ENCODE measurements at places on chromosomes 3 and 15.

DNA sequence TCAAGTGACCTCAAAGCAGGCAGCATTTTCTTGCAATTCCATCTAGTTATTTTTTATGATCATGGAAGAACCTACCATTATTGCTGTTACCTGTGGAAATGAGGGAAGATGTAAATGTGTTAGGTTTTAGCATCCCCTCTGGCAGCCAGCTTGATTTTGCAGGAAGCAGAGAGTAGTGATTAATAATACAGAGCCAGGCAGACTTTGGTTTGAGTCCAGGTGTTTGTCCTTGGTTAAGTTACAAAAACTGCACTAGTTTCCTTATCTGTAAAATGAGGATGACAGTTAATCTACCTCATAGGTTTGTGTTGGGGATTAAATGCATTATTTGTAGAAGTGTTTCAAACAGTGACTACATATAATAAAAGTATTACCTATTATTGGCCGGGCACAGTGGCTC, 6.7 kb upstream of the ZNF621 start:
- no peak for DNase-seq

- DNase-seq: no peak
Observed at GRCh38 chr3:21477541-21478288, 273.3 kb downstream of the ZNF385D start.

DNA sequence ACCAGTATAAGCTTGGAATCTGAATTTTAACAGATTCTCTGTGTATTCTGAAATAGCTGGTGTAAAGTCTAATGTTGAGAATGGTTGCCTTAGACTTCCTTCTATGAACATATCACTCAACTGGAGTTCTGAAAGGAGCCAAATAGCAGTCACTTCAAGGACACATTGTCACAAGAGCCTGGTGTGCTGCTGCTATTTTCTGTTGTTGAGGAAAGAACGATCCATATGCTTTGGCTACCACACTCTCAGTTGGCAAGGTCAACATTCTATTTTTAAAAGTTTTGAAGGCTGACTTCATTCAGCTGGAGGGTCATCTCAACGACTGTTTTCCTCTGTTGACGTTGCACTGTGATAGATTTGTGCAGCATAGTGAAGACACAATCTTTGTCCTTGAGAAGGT, 248.7 kb downstream of the TUSC7 start:
- no peak for DNase-seq

DNA sequence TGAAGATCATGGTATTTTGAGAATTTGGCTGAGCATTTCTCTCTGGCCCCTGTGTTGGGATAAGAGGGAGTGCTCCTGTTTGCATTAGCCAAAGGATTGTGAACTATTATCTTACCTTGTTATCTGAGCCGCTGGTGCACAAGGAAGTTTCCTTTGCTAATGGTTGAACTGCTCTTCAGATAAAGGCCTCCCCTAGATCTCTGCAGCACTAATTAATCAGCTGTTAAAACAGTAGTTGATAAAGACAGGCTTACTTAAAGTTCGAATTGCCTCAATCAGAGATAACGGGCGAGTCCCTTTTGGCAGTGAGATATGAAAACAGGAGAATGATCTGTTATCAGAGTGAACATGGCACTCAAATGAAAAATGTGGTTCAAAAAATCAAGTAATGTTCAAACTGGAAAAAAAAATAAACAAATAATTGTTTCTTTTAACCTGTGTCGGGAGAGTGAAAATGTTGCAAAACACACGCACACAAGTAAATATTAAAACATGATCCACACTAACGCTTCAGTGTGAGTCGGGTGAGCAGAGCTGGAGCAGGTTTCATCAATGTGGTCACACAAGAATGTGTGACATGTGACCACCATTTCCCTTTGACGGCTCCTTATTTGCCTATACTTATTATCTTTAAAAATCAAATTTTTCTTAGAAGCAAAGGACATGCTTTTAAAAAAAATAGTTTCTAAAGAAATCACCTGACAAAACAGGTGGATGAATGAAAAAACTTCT, 469.1 kb downstream of the SOX2 start:
- no peak for DNase-seq

DNA sequence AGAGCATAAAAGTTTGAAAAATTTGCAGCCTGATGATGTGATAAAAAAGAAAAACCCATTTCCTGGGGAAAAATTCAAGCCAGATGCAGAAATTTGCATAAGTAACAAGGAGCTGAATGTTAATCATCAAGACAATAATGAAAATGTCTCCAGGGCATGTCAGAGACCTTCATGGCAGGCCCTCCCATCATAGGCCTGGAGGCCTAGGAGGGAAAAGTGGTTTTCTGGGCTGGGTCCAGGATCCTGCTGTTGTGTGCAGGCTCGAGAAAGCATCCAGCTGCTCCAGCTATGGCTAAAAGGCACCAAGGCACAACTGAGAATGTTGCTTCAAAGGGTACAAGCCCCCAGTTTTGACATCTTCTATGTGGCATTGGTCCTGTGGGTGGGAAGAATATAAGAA, 1014.0 kb downstream of the SI start:
- no peak for DNase-seq

GRCh38 chr15:28273468-28273867, 48.5 kb downstream of the HERC2 start:
- no peak for DNase-seq

DNA sequence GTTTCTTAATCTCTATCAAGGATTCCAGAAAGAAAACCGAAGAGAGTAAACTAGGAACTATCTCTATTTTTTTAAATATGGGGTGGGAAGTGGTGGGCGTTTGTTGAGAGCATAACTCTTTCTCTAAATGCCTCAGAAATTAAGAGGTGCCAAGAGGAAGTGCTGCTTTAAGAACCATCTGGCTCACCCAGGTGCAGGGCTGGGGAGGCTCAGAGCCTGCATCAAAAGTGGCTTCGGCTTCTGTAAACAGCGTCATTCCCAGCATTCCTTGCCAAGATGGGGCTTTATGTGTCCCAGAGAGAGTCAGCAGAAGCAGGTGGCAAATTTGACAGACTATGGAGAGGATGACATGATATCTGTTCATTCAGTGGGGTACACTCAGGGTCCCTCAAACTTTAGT, 123.3 kb upstream of the BFSP2 start:
- DNase-seq: no peak

DNA sequence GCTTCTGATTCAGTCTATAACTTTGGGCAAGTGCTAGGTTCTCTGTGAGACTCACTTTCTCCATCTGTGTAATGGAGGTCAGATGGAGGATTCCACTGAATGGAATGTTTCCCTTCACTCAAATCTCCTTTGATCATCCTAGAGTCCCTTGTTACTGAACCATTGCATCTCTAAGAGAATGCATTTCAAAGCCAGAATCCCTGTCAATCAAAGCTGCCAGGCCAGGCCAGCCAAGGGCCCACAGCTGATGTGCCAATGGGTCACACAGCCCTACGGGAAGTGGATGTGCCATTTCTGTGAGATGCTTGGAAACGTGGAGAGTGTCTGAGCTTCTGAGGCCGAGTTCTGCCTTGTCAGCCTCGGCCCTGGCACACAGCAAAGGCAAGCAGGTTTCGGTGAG, 32.4 kb downstream of the SCN5A start:
- DNase-seq: no peak

DNA sequence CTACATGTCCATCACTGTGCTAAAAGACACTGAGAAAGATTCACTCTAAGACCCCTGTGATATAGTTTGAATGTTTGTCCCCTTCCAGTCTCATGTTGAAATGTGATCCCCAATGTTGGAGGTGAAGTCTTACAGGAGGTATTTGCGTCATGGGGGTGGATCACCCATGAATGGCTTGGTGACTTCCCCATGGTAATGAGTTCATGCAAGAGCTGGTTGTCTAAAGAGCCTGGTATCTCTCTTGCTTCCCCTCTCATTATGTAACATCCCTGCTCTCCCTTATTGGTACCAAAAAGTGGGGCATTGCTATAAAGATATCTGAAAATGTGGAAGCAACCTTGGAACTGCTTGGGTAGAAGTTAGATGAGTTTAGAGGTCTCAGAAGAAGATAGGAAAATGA, 32.2 kb upstream of the FAM174B start:
- no peak for DNase-seq

DNA sequence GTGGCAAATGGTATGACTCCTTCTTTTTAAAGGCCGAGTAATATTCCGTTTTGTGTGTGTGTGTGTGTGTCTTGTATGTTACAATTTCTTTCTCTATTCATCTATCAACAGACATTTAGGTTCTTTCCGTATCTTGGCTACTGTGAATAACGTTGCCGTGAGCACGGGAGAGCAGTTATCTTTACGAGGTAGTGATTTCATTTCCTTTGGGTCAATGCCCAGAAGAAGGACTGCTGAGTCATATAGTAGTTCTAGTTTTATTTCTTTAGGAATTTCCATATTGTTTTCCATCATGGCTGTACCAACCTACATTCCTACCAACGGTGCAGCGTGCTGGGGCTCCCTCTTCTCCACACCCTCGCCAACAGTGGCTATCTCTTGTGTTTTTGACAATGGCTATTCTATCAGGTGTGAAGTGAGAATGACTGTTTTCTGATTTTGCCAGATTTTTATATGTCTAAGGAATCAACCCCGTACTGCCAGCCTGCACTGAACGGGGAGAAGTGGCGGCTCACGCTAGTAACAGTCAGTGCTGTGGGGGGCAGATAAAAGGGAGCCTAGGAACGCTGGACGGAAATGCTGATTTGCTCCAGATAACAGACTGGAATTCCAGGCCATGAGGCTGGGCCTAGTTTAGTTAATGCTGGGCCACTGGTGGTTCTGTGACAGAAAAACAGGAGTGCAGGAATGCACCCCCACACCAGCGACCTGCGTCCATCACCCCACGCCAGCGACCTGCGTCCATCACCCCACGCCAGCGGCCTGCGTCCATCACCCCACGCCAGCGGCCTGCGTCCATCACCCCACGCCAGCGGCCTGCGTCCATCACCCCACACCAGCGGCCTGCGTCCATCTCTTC, 168.1 kb downstream of the XXYLT1 start:
- no peak for DNase-seq

GRCh38 chr15:47582233-47582632, 135.1 kb upstream of the SEMA6D start:
- DNase-seq: no peak

GRCh38 chr3:112467539-112467938, 31.7 kb downstream of the BTLA start:
- no peak for DNase-seq

DNA sequence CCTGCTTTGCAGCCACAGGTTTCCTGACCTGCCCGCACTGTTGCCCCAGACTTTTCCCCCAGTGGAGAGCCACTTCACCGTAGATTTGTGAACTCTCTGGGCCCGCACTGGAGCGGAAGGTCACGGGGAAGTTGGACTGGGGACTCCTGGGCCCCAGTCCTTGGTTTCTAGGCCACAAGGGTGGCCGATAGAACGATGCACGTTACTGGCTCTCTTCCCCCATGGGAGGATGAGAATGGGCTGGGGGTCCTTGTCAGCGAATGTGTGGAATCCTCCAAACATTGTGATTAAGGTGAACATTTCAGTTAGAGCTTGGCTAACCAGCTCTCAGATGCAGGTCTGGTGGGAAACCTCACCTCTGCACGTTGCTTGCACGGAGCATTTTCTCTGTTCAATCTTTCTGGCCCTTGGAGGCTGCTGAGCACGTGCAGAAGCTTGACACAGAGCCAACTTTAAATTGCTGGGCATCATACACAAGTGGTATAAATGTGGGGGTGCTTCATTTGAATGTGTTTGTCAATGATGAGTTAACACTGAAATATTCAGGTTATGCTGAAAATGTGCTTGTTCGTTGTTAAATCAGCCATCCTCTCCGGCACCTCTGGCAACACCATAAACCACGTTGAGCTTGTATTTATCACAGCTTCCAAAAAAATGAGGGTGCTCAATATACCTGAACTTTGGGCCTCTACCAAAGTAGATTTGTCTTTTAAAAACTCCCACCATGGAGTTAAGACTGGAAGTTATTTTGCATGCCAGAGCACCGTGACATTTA, 976 bp downstream of the DIS3L start:
- DNase-seq: peak; percentile 44

GRCh38 chr3:101096444-101096843, 103.2 kb upstream of the ABI3BP start:
- no peak for DNase-seq

- DNase-seq: no peak
Observed at GRCh38 chr15:77243135-77243534, 172.2 kb upstream of the TSPAN3 start.

DNA sequence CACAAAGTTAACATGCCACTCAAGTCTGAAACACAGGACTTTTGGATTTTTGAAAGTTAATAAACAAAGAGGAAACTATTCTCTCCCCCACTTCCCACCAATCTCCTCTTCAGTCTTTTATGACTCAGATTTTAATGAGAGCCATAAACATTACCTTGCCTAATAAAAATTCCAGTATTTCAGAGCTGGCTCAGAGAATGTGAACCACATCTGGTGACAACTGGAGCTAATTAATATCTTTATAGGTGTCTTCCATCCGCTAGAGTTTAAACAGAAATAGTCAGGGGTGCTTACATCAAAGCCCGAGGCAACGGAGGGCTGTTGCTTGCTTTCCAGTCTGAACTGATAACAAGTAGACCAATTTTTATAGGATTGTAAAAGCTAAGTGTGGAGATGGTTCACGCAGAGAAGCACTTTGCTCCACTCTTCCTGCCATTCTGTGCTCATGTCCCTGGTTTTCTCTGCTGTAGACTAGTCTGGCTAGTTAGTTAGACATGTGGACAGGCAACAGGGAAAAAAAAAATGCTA, 363.6 kb downstream of the NR2F2 start:
- DNase-seq: no peak

DNA sequence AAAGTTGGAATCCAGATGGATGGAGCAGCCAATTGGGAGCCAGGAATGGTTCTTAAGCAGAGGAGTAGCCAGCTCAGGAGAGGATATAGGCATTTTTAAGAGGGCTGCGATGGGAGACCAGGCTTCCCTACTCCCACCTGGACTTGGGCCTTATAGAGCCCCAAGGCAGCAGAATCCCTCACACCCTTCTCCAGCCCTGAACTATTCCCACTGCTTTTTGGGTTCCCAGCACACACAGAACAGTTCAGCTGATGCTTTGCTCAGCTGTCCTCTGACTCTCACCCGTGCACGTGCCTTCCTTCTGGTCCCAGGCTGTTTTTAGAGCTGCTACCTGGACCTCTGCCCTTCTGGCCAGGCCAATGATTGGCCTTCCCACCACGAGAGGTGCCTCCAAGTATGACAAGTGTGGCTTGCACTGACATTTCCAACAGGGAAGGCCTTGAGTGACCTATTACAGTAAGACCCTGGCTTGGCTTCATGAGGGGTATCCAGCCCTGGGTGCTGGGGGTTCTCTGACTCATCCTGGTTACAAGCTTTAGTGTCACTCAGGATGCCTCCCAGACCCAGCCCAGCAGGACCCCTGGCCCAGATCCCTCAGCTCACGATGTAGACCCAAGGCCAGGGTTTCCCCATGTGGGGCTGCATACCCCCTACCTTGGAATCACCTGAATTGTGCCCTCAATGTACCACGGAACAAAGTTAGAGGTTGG, 25.2 kb downstream of the NOX5 start:
- no peak for DNase-seq

GRCh38 chr15:76753131-76753530, 152.0 kb downstream of the SCAPER start:
- DNase-seq: no peak

- no peak for DNase-seq
Observed at GRCh38 chr15:101359365-101359947, 64.4 kb upstream of the SNRPA1 start.

- DNase-seq: no peak
Observed at GRCh38 chr15:51416129-51416528, 74.7 kb downstream of the GLDN start.

- no peak for DNase-seq
Observed at GRCh38 chr15:63491116-63491827, 13.1 kb upstream of the USP3 start.
